Progenitor cell of endocrine pancreas (in vitro differentiated cells): ENCODE measurements at places on chromosomes 1 and 21.

DNA sequence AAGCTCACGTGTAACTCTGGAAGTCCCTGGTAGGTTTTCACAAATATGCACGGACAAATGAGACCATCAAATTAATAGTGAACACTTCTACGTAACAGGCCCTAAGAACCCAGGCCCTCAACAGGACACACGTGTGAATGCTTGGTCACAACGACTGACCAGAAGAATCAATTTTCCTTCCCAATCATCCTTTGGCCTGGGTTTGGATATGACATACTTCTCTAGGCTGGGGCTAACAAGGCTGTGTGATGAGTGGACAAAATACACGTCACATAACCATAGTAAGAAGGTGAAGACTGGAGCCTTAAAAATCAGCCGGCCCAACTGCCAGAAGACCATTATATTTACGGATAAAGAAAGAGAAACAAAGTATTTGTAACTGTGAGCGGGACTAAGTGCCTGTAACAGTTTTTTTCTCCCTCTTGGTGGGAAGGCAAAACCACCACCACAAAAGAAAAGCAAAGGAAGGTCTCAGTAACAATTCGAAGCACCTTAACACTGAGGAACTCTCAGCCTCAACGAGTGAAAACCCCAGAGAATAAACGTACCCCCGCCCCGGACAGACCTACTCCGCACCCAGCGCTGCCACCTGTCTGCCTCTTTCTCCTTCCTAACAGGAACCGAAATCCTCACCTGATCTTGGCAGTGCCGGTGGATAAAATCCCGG is 450 bp downstream of the SDE2 start:
- DNase-seq: no peak

GRCh38 chr1:32104127-32104526 is 3.7 kb upstream of the KPNA6 start:
- DNase-seq: no peak

GRCh38 chr1:158506369-158506987 is 34.5 kb downstream of the OR10R2 start:
- peak; percentile 17 for DNase-seq

GRCh38 chr1:165056914-165057313 is 299.6 kb downstream of the LMX1A start:
- no peak for DNase-seq

GRCh38 chr1:154548028-154548427 is 10.4 kb downstream of the UBE2Q1 start:
- DNase-seq: no peak

DNA sequence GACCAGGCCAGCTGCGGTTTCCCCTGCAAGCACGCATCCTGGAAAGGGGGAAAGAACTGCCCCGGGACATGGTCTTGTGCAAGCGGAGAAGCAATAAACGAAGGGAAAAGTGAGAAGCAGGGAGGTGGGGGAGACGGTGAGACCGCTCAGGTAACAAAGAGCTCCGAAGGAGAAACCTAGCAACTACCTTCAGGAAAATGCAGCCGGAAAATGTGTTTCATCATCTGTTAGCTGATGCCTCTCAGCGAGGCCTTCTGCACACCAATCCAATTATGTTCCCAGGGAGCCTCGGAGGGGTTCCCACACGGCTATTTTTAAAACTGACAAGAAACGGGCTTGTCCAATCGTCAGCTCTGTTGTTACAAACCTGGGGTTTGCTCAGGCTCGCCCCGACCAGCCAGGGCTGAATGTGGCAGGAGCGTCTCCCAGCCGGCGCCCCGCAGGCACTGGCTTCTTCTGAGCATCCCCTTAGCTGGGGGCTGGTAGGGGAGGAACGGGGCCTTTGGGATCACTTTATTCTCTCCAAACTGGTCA is 3.4 kb downstream of the RIPK4 start:
- no peak for DNase-seq

DNA sequence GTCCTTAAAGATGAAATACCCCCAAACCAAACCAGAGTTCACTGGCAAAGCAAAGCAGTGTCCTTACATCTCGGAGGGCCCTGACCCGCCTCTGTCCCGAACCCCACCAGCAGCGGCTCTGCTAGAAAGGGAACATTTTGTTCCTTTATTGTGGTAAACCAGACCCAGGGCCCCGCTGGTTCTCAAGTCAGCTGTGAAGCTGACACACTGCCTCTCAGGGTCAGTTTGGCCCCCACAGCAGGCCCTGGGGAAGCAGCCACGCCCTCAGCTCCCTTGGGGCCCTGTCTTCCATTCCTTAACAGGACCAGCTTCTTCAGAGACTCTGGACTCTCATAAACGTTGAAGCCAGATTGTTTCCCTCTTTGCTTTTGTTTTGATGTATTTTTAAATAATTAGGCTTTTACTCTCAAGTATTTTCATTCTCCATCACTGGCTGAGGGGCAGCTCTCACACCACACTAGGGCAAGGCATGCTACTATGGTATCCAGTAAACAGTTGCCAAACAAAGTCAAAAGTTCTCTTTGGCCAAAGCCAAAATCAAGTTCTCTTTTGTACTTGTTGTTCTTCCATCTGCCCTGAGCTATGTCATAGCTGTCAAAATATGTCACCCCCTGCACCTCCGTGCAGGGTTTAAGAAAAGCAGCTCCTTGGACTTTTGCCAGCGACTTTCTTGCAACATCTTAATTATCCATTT is 61.1 kb upstream of the ANGPTL1 start:
- no peak for DNase-seq

DNA sequence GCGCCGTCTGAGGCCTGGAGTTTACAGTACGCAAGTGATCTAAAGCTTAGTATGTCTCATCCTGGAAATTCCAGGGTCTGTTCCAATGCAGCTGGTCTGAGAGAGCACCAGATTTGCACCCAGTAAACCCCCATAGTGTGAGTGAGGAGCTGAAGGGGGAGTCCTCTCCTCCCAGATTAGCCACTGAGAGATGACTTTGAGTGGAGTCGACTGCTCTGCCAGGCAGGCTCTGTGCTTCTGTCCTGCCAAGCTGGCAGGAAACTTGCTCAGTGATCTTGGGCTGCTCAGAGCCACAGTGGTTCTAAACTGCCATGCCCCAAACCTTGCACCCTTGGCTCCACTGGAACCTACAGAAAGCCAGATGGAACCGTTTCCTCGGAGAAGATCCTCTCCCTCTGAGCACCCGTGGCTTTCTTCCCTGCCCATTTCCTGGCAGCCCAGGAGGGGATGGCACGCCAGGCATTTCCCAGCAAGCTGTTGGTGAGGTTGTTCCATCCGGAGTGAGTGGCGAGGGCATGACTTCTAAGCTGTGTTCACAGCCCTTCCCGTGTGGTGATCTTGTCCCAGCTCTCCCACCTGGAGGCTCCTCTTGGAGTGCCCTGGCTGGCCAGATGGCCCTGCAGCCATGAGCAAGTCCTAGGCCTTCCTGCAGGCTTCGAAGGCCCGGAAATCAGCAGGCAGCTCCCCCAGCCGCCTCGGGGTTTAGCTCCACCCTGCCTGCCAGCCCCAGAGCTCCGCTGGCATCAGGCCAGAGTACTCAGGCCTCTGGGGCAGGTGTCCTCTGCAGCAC is 125.9 kb upstream of the VAMP3 start:
- no peak for DNase-seq

DNA sequence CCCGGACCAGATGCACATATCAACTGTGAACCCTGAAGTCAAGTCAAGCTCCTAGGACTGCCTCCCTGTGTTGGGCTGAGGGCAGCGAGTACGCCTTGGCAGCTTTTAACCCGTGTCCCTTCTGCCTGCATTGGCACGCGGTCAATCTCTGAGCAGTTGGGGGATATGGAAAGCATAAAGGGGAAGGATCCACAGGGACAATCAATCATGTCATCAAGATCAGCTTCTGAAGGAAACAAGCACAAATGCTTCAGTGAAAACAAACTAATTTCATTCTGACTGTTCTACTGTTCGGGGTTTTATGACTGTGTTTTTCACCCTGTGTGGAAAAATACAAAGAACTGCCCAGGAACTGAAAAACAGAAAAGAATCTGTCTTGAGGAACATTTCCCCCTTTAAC is 106.2 kb downstream of the RUNX1 start:
- no peak for DNase-seq

DNA sequence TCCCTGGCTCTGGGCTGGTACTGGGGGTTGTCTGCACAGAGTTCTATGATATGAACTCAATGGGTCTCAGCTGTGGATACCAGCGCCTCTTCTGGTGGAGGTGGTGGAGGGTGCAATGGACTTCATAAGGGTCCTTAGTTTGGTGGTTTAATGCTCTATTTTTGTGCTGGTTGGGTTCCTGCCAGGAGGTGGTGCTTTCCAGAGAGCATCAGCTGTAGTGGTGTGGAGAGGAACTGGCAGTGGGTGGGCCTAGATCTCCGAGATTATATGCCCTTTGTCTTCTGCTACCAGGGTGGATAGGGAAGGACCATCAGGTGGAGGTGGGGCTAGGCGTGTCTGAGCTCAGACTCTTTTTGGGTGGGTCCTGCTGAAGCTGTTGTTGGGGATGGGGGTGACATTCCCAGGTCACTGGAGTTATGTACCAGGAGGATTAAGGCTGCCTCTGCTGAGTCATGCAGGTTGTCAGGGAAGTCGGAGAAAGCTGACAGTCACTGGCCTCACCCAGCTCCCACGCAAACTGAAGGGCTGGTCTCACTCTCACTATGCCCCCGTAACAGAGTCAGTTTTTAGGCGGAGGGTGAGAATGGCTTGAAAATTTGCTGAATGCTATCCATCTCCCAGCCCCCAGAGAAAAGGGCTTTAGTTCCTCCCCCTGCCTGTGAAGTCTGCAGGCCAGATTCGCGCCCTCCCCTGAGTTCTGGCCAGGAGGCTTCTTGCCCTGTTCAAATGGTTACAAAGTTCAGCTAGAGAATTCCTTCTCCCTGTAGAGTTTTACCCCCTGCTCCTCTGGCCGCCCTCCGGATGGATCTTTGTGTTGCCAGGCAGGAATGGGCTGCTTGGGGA is 902.9 kb downstream of the LTN1 start:
- DNase-seq: no peak

- no peak for DNase-seq
These were observed 92.5 kb downstream of the LACTBL1 start for GRCh38 chr1:22880174-22880601.

DNA sequence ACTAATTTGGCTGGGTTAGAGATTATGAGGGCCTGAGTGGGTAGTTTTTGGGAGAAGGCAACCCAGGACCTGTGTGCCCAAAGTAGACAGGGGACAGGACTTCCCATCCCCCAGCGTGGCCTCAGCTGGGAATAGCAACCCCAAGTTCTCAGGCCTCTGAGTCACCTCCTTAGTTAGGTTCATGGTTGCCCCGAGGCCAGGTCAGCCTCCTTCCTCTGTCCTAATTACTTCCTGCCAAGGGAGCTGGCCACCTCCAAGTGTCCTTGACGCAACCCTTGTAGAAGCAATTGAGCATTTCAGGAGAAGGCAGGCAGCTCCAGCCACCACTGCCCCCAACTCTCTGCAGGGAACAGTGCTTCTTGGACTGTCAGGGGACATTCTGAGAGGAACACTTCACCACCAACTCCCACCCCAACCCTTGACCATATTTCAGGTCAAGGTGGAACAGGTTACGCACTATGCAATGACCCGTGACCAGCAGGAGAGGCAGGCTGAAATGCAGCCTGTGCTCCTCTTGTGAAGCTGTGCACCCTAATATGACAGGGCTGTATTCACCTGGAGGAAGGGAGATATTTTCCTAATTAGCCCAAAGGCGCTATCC is 5.1 kb upstream of the NT5C1A start:
- DNase-seq: no peak

DNA sequence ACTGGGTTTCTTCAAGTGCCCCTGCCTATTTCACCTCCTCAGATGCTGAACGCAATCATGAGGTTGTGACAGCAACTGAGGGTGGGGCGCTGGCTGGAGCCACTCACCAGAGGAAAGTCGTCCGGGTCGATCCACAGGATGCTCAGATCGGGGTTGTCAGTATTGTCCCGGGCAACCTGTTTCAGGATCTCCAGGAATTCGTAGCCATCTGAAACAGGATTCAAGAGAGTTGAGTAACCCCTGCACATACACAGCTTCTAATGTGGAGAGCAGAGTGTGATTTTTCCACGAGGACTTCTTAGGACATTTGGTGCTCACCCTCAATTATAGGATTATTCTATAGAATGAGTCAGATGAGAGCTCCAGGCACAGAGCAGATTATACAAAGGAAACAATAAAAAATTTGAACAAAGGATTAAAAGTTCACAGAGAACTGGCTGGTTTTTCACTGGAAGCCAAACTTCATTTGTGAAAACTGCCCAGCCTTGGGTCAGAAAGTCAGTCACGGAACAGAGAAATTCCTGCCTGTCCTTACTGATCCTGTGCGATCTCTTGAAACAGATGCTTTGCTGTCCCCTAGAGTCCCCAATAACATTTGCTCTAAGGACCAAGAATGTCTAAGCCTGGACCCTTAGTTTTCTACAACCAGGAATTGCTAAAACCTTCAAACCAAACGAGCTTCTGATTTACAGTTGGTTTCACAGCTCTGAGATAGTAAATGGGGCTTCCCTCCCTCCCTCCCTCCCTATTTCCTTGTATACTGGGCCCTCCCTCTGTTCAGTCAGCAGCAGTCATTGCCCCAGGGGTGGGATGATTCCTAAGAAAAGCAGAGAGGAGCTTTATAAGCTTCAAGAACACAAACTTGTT is 63.2 kb downstream of the CASQ2 start:
- no peak for DNase-seq

DNA sequence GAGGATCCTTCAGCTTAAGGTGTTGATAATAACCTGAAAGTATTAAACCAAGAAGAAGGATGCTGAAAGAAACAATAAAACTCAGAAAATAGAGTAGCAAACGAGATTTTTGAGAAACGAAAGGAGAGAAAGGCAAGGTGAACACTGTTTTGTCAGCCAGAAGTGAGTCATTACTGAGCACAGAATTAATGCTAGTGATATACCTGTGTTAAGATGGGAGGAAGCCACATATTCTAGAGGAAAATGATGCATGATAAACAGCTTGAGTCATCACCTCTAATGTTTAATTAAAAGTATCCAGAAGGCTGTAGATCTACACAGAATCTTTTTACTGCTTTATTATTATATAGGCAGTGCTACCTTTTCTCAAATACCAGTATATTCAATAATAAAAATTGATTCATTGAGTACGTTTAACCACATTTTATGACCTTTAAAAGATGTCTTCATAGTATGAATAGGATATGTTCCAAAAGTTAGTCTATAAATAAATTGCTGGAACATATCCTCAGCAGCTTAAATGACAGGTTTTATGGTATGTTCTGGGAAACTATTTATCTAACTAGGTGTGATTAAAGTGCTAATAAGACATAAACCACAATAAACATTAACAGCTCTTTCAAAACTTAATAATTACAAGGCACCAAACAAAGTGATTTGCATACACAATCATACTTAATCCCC is 10.3 kb downstream of the SH3GLB1 start:
- DNase-seq: no peak

GRCh38 chr1:203871114-203871880 is 9.9 kb downstream of the SNRPE start:
- peak; percentile 22 for DNase-seq
